Heart left ventricle (tissue), 16 donors: ENCODE measurements at places on chromosomes 2 and 18. TPM values are rescaled to one million over a fixed set of nuclear protein-coding genes. Genes with fewer than 3 reads are reported as not detected.

- no peak overlapping the region for H3K4me3 ChIP-seq
- H3K27ac ChIP-seq: no peak overlapping the region
- DNase-seq: no peak
- H3K4me1 ChIP-seq: no peaks in the 10 kb centered on the region
- no peaks in the 10 kb centered on the region for H3K27me3 ChIP-seq
Measured at GRCh38 chr2:529424-529823, 147.8 kb downstream of the TMEM18 start.

GRCh38 chr2:137670111-137670510, 294.2 kb upstream of the HNMT start:
- no peaks in the 10 kb centered on the region for H3K27me3 ChIP-seq
- H3K36me3 ChIP-seq: no peaks in the 10 kb centered on the region
- no peak overlapping the region for H3K4me3 ChIP-seq

DNA sequence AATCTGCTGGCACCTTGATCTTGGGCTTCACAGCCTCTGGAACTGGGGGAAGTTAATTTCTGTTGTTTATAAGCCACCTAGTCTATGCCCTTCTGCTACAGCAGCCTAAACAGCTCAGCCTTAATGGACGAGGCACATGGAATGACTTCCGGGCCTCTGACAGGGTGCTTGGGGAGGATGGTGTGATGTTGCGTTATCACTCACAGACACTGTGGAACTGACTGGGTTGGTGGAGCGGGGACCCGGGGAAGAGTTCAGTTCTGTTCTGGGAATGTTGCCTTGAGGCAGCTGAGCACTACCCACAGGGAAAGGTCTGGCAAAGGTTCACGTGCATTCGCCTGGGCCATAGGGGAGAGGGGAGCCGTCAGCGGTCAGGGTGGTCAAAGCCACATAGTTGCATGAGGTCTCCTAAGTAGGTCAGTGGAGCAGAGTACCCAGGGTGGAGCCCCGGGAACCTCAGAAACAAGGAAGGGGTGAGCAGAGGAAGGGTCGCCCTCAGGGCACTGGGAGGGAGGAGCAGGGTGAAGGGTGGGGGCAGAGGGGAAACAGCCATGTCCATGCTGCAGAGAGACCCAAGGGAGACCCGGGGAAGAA, 36.2 kb downstream of the LRRFIP1 start:
- no peaks in the 10 kb centered on the region for H3K36me3 ChIP-seq
- no peaks in the 10 kb centered on the region for H3K27me3 ChIP-seq
- no peak overlapping the region for H3K4me3 ChIP-seq
- peak overlapping the region; percentile 50 for H3K27ac ChIP-seq
- H3K4me1 ChIP-seq: peaks cover 38% of the 10 kb centered on the region

- peaks cover 3% of the 10 kb centered on the region for H3K4me1 ChIP-seq
- H3K27ac ChIP-seq: no peak overlapping the region
- peak overlapping the region; percentile 69 for H3K4me3 ChIP-seq
- no peaks in the 10 kb centered on the region for H3K27me3 ChIP-seq
Measured at GRCh38 chr18:54957996-54958395, 1.3 kb downstream of the CCDC68 start.

GRCh38 chr2:120208381-120209353, 14.5 kb downstream of the TMEM185B start:
- no peaks in the 10 kb centered on the region for H3K27me3 ChIP-seq
- no peaks in the 10 kb centered on the region for H3K36me3 ChIP-seq
- no peak overlapping the region for H3K27ac ChIP-seq
- DNase-seq: no peak
- H3K4me1 ChIP-seq: peaks cover 6% of the 10 kb centered on the region

DNA sequence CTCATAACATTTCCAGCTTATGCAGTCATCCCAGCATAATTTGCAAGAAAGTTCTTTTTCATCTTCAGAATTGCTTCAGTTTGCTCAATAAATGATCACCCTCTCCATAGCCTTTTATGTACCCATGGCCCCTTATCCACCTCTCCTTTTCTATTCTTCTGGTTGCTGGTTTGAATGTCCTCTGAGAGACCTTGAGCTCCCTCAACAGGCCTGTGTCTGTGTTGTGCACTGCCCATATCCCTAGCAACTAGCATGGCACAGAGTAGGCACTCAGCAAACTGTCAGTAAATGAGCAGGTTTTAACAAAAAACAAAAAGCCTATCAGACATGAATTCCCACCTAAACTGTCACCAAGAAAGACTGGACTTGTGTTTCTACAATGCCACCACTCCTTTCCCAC, 160.5 kb downstream of the AKAIN1 start:
- no peaks in the 10 kb centered on the region for H3K27me3 ChIP-seq
- H3K27ac ChIP-seq: no peak overlapping the region
- no peaks in the 10 kb centered on the region for H3K36me3 ChIP-seq

DNA sequence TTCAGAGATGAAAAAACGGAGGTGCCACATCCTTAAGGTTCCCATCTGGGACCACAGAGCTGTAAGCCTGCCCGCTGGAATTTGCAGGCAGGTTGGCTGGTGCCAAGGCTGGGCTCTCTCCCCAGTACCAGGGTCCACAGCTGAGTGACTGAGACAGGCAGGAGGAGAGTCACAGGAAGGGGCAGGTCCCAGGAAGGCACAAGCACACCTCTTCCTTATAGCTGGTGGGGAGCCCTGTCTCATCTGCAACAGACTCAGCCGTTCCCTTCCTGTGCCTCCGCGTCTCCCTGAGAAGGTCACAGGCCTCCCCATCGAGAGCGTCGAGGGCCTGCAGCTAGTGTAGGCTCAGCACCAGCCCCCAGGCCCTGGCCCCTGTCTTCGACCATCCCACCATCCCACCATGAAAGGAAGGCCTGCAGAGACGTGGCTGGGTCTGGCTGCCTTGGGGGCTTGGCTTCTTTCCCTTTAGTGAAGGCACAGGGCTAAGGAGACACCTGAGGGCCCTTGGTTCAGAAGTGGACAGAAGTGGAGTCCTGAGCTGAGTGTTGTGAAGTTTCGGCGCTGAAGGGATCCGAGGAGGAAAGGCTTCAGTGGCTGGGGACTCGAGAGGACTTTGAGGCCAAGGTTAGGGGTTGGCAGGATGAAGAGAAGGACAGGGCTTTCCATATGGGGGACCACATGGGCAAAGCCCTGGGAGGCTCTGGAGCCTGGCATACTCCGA, 26.8 kb downstream of the GLI2 start:
- H3K36me3 ChIP-seq: no peaks in the 10 kb centered on the region
- H3K4me3 ChIP-seq: no peak overlapping the region
- DNase-seq: peak; percentile 16
- H3K27me3 ChIP-seq: no peaks in the 10 kb centered on the region

DNA sequence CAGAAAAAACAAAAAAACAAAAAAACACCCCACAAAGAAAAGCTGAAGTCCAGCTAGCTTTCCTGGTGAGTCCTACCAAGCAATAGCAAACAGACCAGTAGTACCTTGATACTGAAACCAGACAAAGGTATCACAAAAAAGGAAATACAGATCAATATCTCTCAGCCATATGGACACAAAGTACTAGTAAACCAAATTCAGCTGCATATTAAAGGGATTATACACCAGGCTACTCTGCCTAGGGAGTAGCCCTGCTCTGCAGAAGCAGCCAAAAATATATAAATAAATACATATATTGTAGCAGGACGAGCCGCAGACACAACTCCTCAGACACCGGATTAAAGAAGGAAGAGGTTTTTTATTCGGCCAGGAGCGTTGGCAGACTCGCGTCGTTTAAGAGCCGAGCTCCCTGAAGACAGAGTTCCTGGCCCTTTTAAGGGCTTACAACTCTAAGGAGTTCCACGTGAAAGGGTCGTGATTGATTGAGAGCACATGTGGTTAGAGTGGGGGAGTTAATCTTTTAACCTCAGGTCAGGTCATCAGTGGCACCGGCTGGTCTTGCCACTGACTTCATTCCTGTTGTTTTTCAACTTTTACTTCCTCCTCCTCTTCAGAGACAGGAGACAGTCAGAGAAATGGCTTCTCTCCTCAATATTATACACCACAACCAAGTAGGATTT, 38.4 kb upstream of the DTNB start:
- H3K4me1 ChIP-seq: no peaks in the 10 kb centered on the region
- peak overlapping the region; percentile 59 for H3K27ac ChIP-seq
- no peaks in the 10 kb centered on the region for H3K36me3 ChIP-seq
- H3K4me3 ChIP-seq: peak overlapping the region; percentile 45
- H3K27me3 ChIP-seq: no peaks in the 10 kb centered on the region
- no peak for DNase-seq

DNA sequence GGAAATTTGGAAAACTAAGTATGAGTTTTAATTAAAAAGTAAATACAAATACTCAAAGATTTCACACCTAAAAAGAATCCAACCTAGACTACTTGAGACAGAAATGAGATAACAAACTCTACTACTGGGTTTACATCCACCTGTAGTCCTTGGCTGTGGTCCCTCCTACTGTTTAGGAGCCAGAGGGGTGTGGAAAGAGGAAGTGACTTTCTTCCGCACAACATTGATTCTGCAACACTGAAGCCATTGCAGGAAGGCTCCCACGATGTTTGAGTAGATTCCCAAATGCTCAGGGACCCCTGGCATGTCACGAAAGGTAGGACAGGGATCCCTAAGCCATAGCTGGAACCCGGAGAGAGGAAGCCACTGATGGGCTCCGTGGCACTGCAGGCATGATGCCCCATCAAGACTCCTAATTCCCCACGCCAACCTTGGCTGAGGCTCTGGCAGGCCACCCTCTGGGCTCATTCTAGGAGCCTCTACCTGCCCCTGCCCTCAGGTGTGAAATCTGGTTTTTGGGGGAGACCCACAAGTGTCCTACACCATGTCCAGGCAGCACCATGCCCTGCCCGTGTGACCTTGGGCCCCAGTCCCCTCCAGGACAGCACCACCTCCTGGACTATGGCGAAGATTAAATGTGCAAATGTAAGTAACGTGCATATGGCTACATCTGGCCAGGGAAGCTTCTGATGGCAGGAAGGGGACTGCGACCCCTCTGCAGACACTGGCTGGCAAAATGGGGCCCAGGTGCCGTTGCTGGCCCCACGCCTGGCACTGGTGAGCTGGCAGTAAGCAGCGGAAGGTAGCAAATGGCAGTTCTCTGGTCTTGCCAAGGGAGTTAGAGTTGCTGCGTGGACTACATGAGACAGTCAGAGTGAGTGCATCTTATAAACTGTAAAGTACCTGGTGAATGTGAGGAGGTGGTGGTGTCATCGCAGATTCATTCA, 38.2 kb upstream of the MAL start:
- no peak for DNase-seq
- H3K27me3 ChIP-seq: peaks cover 9% of the 10 kb centered on the region
- H3K36me3 ChIP-seq: no peaks in the 10 kb centered on the region

- no peaks in the 10 kb centered on the region for H3K27me3 ChIP-seq
- H3K27ac ChIP-seq: no peak overlapping the region
- H3K4me3 ChIP-seq: no peak overlapping the region
Measured at GRCh38 chr2:40227210-40227609, 224.7 kb downstream of the SLC8A1 start.

DNA sequence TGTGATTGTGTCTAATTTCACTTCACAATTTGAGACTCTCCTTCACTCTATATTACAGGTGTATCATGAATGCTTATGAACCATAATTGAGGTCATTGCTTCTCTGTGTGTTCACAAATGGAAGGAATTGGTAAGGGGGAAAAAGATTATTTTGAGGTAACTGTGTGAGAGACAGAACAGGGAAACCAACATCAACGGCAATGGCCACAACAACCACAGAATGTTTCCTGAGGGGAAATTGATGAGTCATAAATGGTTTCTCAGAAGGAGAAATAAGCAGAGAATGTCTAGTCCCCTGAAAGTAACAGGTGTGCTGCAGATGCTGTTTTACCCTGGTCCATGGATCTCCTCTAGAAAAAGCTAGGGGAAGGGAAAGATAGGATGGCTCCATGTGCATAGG, 361.2 kb upstream of the GALNT5 start:
- H3K27me3 ChIP-seq: no peaks in the 10 kb centered on the region
- no peaks in the 10 kb centered on the region for H3K36me3 ChIP-seq
- no peak overlapping the region for H3K27ac ChIP-seq
- no peak for DNase-seq

- DNase-seq: no peak
- H3K4me1 ChIP-seq: peaks cover 14% of the 10 kb centered on the region
- H3K27ac ChIP-seq: no peak overlapping the region
Measured at GRCh38 chr2:218363736-218364135, 7.1 kb downstream of the CATIP start.

GRCh38 chr2:36539631-36540030, 58.3 kb downstream of the FEZ2 start:
- no peak overlapping the region for H3K27ac ChIP-seq
- peaks cover 22% of the 10 kb centered on the region for H3K36me3 ChIP-seq
- peaks cover 12% of the 10 kb centered on the region for H3K4me1 ChIP-seq
- DNase-seq: no peak
- H3K27me3 ChIP-seq: no peaks in the 10 kb centered on the region

DNA sequence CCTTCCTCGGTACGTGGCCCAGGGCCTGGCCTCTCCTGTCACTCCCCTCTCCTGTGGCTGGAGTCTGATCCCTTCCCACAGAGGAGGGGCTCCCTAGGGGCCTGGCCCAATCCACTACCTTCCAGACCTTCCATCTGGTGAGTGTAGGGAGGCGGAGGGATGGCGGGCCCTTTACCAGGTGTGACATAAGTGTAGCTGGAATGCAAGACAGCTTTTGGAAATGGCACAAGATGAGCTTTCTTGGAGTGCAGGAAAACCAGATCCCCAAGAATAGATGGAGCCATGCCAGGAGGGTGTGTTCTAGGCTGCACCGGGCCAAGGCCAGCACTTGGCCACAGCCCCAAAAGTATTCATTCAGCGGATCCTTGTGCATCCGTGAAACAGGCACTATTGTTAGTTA, 30.1 kb downstream of the IGFBP5 start:
- DNase-seq: no peak
- no peak overlapping the region for H3K27ac ChIP-seq
- no peaks in the 10 kb centered on the region for H3K27me3 ChIP-seq
- H3K36me3 ChIP-seq: peaks cover 21% of the 10 kb centered on the region
- H3K4me1 ChIP-seq: peaks cover 18% of the 10 kb centered on the region

DNA sequence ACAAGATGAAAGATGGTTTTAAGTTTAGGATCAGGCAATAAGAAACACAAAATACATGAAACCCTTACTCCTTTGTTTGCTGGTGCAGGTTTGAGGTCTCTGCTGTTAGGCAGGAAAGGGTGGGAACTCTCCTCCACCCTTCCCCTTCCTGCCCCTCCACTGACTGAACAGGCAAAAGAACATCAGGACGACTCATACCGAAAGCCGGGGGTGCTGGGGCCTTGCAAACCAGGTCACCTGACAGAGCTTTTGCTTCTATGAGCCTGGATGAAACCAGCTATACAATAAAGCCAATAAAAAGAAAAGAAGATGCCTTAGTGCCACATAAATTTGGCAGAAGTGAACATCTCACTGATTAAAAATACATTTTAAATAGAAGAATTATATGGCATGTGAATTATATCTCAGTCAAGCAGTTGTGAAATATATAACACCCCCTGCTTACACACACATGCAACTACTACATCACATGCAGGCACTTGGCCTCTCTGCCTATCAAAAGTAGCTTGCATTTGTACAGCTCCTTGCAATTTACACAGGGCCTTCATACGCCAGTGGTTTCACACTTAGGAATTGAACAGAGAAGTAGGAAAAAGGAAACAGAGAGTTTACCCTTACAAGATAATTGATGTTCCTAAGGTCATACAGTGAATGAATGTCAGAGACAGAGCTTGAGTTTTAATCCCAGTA, 215.1 kb upstream of the TRIB2 start:
- H3K4me1 ChIP-seq: no peaks in the 10 kb centered on the region
- no peak overlapping the region for H3K4me3 ChIP-seq
- peak; percentile 74 for DNase-seq

Gene C1QL2
- polyA plus RNA-seq: 0.08 TPM

Gene LCT
- not detected for polyA plus RNA-seq

Gene IGFBP5
- 108 TPM for polyA plus RNA-seq

Gene CNTNAP5
- polyA plus RNA-seq: not detected

Gene GPR35
- 1.1 TPM for polyA plus RNA-seq

Gene NDUFS1
- 97.0 TPM for polyA plus RNA-seq

Gene GALR1
- 0.01 TPM for polyA plus RNA-seq

Gene HEATR5B
- polyA plus RNA-seq: 8.0 TPM

Gene MBD1
- 70.7 TPM for polyA plus RNA-seq

Gene DAPL1
- polyA plus RNA-seq: not detected

Gene PSMG2
- 65.7 TPM for polyA plus RNA-seq

Gene ACTG2
- polyA plus RNA-seq: 4.2 TPM
